A549 treated with Mapracorat at 1 μM for 4 hours (cell line): ENCODE measurements at places on chromosomes 6 and 20. TPM values are rescaled to one million over a fixed set of nuclear protein-coding genes. Genes with fewer than 3 reads are reported as not detected.

The BACH2 gene
- 0.42 to 0.91 TPM (median 0.63 TPM) in 5 replicates for total RNA-seq

The SLC17A3 gene
- total RNA-seq, result 0.82 to 1.1 TPM (median 0.93 TPM) in 5 replicates

The CDSN gene
- total RNA-seq, result 0.05 TPM in 1 of 5 replicates, not detected in the others

The ARMC2 gene
- total RNA-seq, result 1.7 to 3.2 TPM (median 2.2 TPM) in 5 replicates

The SLC52A3 gene
- total RNA-seq, result 0.32 to 0.57 TPM (median 0.48 TPM) in 5 replicates

The CTCFL gene
- not detected in 5 replicates for total RNA-seq
